Mesangial cell (primary cell): ENCODE measurements at places on chromosomes 12 and 14. TPM values are rescaled to one million over a fixed set of nuclear protein-coding genes. Genes with fewer than 3 reads are reported as not detected.

Gene ATF7IP
- total RNA-seq = 14.2 and 19.0 TPM in 2 replicates

Gene SERPINA9
- total RNA-seq = not detected in 2 replicates

Gene VPS33A
- total RNA-seq = 15.0 and 15.3 TPM in 2 replicates

Gene SLC39A9
- 47.4 and 66.6 TPM in 2 replicates for total RNA-seq

Gene CDC42BPB
- total RNA-seq = 93.7 and 141 TPM in 2 replicates

Gene NUAK1
- 20.7 and 25.1 TPM in 2 replicates for total RNA-seq

Gene FGF6
- not detected in 2 replicates for total RNA-seq

Gene GMPR2
- 42.7 and 54.6 TPM in 2 replicates for total RNA-seq

Gene DDIT3
- total RNA-seq = 12.1 and 28.3 TPM in 2 replicates

Gene TMEM253
- total RNA-seq = not detected in 2 replicates

Gene TEP1
- total RNA-seq = 10.6 and 15.5 TPM in 2 replicates

Gene AQP2
- not detected in 2 replicates for total RNA-seq

Gene NTS
- total RNA-seq = not detected in 2 replicates

Gene OVCH1
- not detected in 2 replicates for total RNA-seq
